Neural crest cell (in vitro differentiated cells): ENCODE measurements at places on chromosomes 16 and 17. TPM values are rescaled to one million over a fixed set of nuclear protein-coding genes. Genes with fewer than 3 reads are reported as not detected.

DNA sequence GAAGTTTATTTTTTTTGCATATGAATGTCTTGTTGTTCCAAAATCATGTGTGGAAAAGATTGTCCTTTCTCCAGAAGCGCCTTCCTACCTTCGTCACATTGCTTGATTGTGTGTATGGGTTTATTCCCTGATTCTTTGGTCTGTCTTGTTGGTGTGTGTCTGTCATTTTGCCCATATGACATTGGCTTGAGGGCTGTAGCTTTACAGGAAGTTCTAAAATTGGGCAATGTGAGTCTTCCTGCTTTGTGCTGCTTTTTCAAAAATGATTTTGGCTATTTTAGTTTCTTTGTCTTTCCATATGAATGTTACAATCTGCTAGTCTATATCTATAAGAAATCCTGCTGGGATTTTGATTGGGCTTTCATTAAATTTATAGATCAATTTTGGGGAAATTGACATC, 217.2 kb downstream of the SNX29 start:
- no peak overlapping the region for H3K4me3 ChIP-seq
- no peaks in the 10 kb centered on the region for H3K36me3 ChIP-seq
- no peak overlapping the region for H3K27ac ChIP-seq
- peaks cover 2% of the 10 kb centered on the region for H3K27me3 ChIP-seq
- no peak for DNase-seq
- peaks cover 5% of the 10 kb centered on the region for H3K4me1 ChIP-seq

- peaks cover 10% of the 10 kb centered on the region for H3K36me3 ChIP-seq
- no peak overlapping the region for H3K27ac ChIP-seq
- H3K27me3 ChIP-seq = no peaks in the 10 kb centered on the region
Measured at GRCh38 chr17:44044071-44044470, 22.4 kb downstream of the LSM12 start.

- H3K27me3 ChIP-seq = peaks cover 21% of the 10 kb centered on the region
- no peak for DNase-seq
- no peaks in the 10 kb centered on the region for H3K4me1 ChIP-seq
- H3K36me3 ChIP-seq = no peaks in the 10 kb centered on the region
Measured at GRCh38 chr16:23768581-23768980, 13.8 kb downstream of the CHP2 start.

GRCh38 chr16:50697881-50698767, 4.7 kb downstream of the NOD2 start:
- no peak overlapping the region for H3K4me3 ChIP-seq
- DNase-seq = no peak
- H3K27me3 ChIP-seq = peaks cover 13% of the 10 kb centered on the region
- H3K36me3 ChIP-seq = no peaks in the 10 kb centered on the region
- H3K27ac ChIP-seq = no peak overlapping the region
- H3K4me1 ChIP-seq = peaks cover 27% of the 10 kb centered on the region

DNA sequence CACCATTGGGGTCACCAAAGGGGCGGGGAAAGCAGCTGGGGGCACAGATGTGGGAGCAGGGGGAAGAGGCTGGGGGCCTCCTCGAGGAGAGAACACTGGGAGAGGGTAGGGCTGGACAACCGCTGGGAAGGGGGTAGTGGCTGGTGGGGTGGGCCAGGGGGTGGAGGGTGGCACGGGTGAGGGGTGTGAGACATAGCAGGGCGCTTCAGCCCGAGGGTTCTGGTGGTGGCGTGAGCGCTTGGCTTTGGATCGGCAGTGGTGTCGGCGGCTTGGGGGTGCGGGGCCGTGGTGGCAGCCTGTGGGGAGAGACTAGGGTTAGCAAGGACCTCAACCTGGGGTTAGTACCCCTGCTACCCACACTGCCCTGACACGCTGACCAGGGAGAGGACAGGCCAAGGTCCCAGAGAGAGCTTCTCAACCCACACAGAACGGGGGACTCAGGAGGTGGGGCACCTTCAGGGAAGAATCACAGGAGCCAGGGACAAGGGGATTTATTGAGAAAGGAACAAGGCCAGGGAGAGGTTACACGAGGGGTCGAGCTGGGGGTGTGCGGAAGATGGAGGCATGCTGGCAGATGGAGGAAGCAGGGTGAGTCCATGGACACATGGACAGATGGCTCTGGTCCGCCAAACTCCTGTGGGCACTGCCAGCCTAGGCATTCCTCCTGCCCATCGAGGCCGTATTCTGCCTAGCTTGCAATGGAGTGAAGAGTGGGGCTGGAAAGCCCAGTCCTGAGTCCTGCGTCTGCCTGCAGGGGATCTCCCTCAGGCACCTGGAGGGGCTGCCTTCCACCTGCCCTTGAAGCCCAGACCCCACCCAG, 8.4 kb downstream of the PER1 start:
- H3K27ac ChIP-seq = peak overlapping the region; percentile 19
- no peaks in the 10 kb centered on the region for H3K4me1 ChIP-seq
- DNase-seq = no peak
- H3K27me3 ChIP-seq = no peaks in the 10 kb centered on the region
- no peak overlapping the region for H3K4me3 ChIP-seq

- H3K27me3 ChIP-seq = no peaks in the 10 kb centered on the region
- H3K4me3 ChIP-seq = no peak overlapping the region
- H3K27ac ChIP-seq = no peak overlapping the region
- H3K4me1 ChIP-seq = peaks cover 25% of the 10 kb centered on the region
- peaks cover 2% of the 10 kb centered on the region for H3K36me3 ChIP-seq
Measured at GRCh38 chr17:62911114-62911513, 54.9 kb upstream of the TANC2 start.

GRCh38 chr16:27318392-27319256, 4.8 kb downstream of the IL4R start:
- no peak overlapping the region for H3K4me3 ChIP-seq
- H3K27ac ChIP-seq = peak overlapping the region; percentile 37
- H3K36me3 ChIP-seq = no peaks in the 10 kb centered on the region
- DNase-seq = no peak

DNA sequence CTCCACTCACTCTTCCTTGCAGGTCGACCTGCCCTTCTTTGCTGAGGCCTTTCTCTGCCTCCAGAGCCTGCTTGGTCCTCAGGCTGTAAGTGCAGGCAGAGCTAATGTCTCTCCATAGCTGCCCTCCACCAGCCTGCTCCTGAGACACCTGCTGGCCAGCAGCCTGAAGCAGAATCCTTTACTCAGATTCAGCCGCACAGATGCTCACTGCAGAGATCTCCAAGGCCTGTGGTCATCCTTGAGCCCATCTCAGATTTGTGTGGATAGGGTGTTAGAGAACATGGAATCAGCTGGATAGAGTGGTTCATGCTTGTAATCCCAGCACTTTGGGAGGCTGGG, 11.5 kb downstream of the DEXI start:
- peaks cover 4% of the 10 kb centered on the region for H3K36me3 ChIP-seq
- H3K4me1 ChIP-seq = no peaks in the 10 kb centered on the region
- no peaks in the 10 kb centered on the region for H3K27me3 ChIP-seq
- no peak for DNase-seq
- H3K4me3 ChIP-seq = no peak overlapping the region

Gene OR3A3
- total RNA-seq = not detected in 2 replicates

Gene C1QL1
- total RNA-seq = 7.1 and 7.7 TPM in 2 replicates

Gene SMARCD2
- 43.0 and 45.5 TPM in 2 replicates for total RNA-seq

Gene ZNF385C
- total RNA-seq = 1.3 and 1.7 TPM in 2 replicates
